Activated CD4-positive, CD25-positive, alpha-beta regulatory T cell (primary cell): ENCODE measurements at places on chromosomes 6 and 20.

DNA sequence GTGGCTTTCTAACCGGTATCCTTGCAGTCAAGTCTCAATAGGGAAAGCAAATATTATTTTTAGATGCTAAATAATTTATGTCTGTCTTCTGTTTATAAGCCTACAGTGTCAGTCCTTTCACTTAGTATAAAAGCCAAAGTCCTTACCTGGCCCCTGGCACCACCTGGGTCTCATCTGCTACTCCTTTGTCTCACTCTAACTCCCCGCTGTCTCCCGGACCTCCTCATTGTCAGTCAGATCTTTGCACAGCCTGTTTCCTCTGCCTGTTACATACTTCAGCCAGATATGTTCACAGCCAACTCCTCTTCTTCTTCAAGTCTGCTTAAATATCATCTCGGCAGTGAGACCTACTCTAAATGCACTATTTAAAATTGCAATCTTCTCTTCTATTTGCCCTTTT, 84.2 kb downstream of the THEMIS start:
- no peak for DNase-seq

- no peak for DNase-seq
Observed at GRCh38 chr6:37650071-37650481, 47.6 kb downstream of the MDGA1 start.

- DNase-seq, result no peak
Observed at GRCh38 chr6:111899531-111899930, 26.3 kb upstream of the FYN start.

- DNase-seq, result no peak
Observed at GRCh38 chr6:26367114-26367513, 2.1 kb downstream of the BTN3A2 start.

- no peak for DNase-seq
Observed at GRCh38 chr6:15184441-15184861, 61.4 kb upstream of the JARID2 start.

DNA sequence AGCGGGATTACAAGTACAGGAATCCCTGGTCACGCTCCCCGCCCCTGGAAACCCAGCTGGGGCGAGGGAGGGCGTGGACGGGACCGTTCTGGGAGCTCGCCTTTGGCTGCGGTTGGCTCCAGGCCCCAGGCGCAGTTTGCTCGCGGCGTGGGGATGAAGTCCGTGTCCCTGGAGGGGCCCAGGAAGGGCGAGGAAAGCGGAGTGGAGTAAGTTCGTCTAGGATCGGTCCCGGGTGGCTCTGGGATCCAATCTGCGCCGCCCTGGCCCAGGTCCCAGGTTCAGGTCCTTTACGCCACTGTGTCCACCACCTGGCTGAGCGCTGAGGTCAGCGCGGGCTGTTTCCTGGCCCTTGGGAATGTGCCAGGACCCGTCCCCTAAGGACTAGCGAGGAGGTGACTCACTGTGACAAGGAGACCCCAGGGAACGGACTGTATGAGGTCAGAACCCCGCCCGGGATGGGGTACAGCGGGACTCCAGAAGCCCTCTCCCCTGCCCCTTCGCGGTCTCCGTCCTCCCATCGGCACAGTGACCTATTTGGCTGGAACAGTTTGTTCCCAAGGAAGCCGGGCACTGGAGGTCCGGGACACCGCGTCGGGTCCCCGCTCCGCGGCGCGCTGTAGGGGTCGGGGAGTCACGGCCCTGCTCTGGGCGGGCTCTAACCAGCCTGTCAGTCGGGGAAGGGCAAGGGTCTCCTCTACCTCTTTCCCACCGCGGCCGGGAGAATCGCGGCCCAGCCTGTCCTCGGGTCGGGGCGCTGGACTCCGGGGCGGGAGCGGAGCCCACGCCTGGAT, 724 bp downstream of the CDKN1A start:
- no peak for DNase-seq

DNA sequence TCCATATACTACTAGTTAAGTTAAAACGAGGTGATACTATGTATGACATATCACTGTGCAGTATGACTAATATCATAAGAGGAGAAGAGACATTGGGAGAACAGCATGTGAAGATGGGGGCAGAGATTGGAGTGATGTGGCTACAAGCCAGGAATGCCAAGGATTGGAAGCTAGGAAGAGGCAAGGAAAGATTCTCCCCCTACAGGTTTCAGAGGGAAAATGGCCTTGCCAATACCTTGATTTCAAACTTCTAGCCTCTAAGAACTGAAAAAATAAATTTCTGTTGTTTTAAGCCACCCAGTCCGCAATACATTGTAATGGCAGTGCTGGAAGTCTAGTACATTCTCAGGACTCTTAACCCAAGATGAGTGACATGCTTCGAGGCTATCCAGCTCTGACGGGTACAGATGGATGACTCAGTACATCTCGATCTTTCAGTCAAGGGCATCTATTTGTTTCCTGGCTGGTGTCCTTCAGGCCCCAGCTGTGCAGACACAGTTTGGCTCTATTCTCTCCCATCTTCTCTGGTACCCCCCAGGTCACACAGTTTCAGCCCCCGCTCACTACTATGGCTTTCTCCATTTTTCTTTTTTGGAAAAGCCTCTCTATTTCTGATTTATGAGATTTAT, 55.5 kb upstream of the THEMIS start:
- DNase-seq, result no peak

GRCh38 chr20:10336959-10337729, 96.9 kb downstream of the MKKS start:
- DNase-seq, result no peak

DNA sequence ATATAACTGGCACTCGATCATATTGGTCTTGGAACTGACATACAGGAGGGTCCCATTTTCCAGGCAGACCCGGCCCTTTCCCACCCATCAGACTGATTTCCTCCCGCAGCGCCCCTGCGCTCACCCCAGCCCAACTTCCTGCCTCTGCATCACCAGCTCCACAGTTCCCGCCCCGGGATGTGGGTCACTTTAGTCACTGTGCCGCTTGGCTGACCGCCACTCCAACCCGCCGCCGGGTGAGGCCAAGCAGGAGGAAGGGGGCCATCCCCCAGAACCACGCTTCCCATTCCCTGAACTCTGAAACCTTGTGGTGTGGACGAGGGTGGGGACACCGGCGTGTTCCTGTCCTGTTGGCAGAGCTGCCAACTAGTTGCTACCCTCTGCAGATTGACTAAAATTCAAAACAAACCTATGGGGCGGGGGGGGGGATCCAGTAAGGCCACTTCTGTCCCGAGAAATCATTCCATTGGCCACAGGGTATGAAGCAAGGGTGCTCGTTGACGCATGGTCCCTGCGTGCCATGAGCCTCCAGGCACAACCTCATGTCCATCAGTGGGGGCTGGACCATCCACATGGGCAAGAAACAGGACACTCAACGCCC, 12.3 kb downstream of the TGM2 start:
- DNase-seq, result no peak

DNA sequence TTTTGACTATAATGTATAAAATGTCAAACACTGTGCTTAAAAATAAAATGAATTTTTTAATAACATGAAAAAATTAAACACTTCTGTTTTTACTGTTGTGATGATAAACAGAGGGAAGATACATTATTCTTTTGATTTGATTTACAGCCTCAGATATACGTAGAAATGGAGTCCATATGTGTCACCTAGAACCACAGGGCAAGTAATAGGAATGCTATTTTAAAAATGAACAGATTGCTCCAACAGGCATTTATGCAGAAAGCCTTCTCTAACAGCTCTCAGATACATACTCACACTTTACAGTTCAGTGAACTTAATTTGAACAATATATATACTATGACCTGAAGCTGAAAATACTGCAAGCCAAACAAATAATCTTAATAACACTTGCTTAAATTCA, 1551.0 kb downstream of the GRIK2 start:
- no peak for DNase-seq

GRCh38 chr6:37704923-37705238, 7.2 kb upstream of the MDGA1 start:
- DNase-seq, result no peak

DNA sequence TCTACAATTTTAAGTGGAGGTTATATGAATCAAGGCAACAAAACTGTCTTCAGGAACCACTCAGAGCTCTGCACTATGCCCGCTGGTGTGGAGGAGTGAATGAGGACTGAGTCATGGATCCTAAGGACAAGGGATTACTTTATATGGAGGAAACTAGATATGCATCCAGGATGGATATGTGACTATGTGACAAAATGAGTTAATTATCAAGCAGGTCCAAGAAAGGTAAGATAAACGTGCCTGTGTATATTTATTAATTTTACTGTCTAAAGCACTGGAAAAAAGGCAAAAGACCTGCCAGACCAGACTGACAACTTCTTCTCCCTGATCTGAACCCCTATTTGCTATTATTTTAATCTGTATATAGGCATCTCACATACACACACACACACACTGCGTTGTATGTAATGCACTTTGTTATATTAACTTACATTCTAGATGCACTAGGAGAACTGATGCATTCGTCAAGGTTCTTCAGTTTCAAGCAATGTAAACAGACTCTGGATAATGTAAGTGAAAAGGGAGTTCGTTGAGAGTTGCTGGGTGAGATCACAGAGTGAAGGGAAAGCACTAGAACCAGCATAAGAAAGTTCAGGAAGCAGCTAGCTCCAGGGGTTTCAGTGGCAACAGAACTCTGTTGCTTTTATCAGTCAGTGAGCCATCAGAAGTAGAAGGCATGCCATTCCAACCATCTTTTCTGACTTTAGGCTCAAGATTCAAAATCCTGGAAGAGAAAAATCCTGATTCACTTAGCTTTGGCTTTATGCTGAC, 26.4 kb upstream of the ADGRG6 start:
- no peak for DNase-seq

DNA sequence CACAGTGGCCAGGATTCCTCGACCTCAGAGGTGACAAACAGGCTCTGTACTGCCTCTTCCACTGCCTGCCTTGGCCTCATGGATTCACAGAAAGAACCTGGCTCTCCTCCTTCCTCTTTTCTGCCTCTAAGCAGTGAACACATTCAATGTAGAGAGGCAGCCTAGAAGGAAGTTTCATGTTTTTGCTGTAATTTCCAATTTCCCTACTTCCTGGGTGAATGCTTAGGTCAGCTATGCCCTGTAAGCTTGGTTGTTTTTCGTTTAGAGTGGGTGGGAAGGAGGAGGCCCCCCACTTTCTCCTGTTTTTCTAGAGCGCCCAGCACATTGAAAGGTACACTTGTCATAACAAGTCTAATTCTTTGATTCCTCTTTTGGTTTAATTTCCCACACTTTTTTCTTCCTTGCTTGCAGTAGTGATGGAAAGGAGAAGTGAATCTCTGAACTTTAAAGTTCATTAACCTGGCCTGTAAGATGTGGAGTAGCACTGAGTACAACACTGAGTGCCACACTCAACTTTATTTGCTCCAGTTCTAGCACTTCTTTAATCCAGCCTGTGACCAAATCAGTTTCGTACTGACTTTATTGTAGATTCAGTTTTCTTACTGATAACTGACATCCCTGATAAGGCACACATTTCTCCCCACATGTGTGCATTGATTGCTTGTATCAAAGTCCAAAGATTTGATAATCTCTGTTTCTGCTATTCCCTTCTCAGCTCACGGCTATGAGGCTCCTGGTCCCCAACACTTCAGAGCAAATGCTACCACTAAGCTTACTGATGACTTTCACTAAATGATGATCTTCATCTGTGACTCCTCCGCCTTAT, 100.0 kb upstream of the MAN1A1 start:
- no peak for DNase-seq

DNA sequence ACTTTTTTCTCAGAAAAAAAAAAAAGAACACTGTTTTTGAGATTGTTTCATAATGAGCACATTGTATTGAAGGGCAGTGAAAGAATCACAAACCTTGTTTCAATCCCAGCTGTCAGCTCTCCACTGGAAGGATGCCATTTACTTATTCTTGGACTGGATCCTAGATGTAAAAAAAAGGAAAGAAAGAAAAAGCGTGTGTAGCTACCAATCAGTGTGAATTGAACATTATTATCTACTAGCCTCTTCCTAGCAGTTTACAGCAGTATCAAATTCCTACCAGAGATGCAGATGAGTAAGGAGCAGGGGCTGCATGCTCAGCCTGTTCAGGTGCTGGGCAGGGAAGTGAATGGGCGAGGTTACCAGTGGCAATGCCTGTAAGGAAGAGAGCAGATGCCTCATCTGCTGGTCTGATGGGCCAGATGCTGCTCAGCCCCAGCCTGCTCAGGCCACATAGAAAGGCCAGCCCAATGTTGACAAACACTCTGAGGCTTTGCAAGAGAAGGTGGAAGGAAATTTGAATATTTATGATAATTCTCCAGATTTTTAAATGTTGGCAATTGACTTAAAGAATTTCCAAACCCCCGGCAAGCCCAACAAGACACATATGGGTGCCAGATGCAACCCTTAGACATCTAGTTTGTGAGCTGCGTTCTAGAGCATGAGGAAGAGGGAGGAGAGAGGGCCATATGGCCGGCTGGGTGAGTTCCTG, 189.5 kb downstream of the IBTK start:
- DNase-seq, result no peak

GRCh38 chr20:19583532-19584175, 174.4 kb upstream of the RIN2 start:
- no peak for DNase-seq

- DNase-seq, result no peak
Observed at GRCh38 chr6:124076336-124077048, 272.8 kb downstream of the NKAIN2 start.

- DNase-seq, result no peak
Observed at GRCh38 chr6:44146685-44147084, 11.9 kb upstream of the CAPN11 start.

GRCh38 chr6:53294095-53294494, 54.7 kb downstream of the ELOVL5 start:
- no peak for DNase-seq

GRCh38 chr20:31859266-31859997, 10.9 kb downstream of the DUSP15 start:
- DNase-seq, result no peak

- no peak for DNase-seq
Observed at GRCh38 chr6:89794324-89794723, 25.3 kb downstream of the MDN1 start.

DNA sequence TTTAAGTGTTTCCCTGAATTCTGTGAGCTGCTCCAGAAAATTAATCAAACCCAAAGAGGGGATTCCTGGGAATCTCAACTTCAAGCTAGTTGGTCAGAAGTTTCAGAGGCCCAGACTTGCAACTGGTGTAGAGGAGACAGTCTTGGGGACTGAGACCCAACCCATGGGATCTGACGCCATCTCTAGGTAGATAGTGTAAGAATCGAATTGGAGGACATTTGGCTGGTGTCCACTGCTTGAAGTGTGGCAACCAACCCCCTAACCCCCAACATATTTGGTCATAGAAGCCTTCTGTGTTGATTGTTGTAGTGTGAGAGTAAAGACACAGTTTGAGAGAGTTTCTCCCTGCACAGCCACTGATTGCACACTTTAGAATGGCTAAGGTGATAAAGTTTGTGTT, 103.5 kb upstream of the CARMIL1 start:
- no peak for DNase-seq
